ENCODE measurements at places on chromosomes 11 and 22.

- DNase-seq = peak; percentile 84
Measured at GRCh38 chr22:50282361-50283155, 12.4 kb upstream of the MAPK11 start.

GRCh38 chr11:109130910-109131309 lies 291.1 kb upstream of the C11orf87 start:
- no peak for DNase-seq

GRCh38 chr11:772429-773390 lies 4.6 kb downstream of the GATD1 start:
- DNase-seq = no peak

DNA sequence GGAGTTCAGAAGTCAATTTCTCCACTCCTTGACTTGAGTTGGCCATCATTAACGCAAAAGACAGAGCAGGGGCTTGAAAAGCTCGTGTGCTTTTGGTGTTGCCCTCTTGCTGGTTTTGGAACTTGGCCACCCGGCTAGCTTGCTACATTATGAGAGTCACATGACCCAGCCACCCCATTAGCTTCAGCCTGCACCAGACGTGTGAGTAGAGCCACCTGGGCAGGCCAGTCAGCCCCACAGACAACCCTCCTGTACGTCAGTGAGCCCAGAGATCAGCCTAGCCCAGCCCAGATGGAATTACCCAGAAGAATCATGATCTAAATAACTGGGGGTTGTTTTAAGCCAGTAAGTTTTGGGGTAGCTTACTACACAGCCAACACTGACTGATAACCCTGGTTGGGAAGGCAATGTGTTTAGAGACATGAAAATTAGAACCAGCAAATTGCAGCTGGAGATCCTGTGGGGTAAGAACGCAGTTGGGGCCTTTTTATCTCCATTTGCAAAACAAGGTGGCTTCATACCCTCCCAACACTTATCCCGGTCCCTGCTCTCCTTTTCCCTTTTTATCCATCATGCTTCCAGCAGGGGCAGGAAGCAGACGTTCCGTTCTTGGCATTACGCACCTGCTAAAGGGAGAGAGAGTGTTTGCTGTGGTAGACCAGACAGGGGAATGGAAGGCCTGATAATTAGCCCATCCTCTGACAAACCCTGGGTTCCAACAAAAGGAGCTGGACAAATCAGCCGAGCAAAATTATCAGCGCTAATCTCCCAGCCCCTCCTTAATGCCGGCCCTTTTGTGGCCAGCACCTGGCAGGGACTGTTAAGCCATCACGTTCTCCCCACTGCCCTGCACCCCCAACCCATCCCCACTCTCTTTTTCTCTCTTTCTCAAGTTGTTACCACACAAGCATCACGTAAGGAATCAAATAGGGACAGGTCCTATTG lies 548.7 kb upstream of the CADM1 start:
- DNase-seq = no peak

DNA sequence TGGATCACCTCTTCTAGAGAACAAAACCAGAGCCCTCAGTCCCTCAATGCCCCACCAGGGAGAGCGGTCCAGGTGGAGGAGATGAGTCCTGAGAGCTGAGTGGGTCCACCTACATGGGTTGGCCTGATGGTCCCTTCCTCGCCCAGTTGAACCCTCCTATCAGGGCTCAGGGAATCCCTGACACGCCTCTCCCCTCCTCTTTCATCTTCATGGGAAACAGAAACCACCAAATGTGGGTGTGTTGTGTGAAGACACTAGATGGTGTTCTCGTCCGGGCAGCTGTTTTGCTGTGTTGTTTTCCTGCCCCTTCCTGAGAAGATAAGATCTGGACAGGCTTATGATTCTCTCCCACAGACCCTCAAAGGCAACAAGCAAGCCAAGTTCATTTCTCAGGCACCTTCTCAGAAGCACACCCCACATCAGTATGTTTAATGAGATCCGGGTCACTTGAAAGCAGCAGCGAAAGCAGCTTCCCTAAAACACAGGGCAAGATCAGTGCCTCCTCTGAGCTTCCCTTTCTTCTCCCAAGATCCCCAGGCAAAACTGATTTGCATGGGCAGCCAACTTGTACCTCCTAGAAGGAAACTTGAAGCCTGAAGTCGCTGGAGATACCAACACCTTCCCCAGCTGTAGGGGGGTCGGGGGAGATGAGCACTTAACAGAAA lies 35.3 kb upstream of the POU2AF1 start:
- DNase-seq = no peak

DNA sequence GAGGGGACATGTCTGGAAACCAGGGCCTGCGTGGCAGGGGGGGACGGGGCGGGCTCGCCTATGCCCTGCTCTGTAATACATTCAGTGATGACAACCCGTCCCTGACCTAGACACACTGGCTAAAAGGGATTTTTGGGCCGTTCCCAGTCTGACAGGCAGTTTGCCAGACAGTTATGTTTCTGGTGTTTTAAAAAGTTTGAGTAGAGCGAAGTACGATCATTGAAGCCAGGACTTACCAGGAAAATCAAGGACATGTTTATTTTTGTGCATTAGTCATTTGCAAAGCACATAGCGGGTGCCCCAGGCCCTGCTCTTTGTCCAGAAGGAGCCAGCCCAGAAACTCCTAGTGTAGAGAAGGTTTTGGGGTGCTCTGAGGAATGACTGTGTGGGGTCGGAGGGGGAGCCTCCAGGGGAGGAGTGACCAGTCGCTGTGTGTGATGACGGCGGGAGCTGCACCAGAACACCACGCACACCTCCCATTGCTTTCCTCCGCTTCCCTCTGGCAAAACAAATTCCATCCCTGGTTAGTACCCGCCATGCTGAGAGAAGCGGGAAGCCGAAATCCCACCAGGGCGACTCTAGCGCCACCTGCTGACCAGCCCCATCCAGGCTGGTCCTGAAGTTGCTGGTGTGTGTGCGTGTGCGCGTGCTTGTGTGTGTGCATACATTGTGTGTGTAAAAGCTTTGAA lies 50.8 kb downstream of the FBLN1 start:
- peak; percentile 90 for DNase-seq

DNA sequence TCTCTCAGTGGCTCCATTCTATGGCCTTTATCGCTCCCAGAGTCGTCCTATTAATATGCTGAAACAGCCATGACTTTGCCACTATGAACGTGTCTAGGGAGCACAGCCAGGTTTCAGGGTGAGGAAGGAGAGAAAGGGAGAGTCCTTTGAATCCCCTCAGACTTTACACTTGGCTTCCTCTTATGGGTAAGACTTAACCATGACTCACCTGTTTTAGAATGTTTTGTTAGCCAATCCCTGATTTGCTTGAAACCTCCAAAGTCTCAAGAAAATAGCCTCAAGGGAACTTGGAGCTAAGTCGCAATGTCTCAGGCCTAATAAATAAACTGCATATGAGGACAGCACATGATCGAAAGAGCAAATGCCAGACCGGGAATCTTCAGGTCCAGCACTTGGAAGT lies 131.2 kb upstream of the RCN1 start:
- peak; percentile 63 for DNase-seq

- no peak for DNase-seq
Measured at GRCh38 chr11:119248750-119249670, 42.9 kb downstream of the CBL start.

- DNase-seq = no peak
Measured at GRCh38 chr11:72069200-72069599, 11.1 kb downstream of the NUMA1 start.

- DNase-seq = no peak
Measured at GRCh38 chr11:95655536-95655935, 134.0 kb downstream of the FAM76B start.

DNA sequence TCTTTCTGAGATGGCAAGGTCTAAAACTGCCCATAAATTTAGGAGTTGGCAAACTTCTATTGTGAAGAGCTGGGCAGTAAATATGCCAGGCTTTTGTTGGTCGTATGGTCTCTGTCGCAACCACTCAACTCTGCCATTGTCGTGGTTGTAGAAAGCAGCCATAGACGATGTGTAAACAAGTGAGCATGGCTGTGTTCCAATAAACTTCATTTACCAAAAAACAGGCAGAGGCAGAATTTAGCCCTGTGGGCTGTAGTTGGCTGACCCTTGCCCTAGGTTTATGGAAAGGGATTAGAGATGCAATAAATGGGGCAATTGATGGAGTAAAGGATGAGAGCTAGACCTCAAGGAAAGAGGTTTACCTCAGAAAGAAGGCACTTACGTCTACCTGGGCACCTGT lies 17.6 kb downstream of the YPEL4 start:
- no peak for DNase-seq

DNA sequence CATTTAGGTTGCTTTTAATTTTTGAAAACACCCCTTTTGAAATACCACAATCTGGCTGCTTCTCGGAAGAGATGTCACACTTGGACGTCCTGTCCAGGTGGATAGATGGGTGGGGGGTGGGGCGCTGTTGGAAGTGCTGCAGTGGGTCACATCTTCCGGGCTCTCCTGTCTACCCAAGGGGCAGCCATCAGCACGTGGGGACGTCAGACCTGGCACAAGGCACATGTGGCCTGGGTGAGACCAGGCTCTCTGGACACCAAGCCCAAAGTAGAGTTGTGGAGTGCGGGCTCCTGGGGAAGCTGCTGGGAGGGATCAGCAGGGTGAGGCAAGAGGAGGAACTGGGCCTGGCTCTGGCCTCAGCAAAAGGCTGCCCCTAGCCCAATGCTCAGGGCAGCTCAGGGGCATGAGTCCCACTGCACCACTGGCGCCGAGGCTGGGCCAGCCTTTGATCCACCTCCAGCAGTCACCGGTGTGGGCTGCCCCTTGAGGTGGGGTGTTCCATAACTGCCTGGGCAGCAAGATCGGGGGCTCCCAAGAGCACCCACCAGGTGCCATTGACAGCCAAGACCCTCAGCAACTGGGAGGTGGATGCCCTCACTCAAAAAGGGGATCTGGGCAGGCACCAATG lies 68.6 kb upstream of the CCND1 start:
- DNase-seq = no peak

- DNase-seq = no peak
Measured at GRCh38 chr22:30212996-30213441, 33.5 kb downstream of the LIF start.

- DNase-seq = no peak
Measured at GRCh38 chr11:45901626-45902025, 5.4 kb downstream of the FREY1 start.

DNA sequence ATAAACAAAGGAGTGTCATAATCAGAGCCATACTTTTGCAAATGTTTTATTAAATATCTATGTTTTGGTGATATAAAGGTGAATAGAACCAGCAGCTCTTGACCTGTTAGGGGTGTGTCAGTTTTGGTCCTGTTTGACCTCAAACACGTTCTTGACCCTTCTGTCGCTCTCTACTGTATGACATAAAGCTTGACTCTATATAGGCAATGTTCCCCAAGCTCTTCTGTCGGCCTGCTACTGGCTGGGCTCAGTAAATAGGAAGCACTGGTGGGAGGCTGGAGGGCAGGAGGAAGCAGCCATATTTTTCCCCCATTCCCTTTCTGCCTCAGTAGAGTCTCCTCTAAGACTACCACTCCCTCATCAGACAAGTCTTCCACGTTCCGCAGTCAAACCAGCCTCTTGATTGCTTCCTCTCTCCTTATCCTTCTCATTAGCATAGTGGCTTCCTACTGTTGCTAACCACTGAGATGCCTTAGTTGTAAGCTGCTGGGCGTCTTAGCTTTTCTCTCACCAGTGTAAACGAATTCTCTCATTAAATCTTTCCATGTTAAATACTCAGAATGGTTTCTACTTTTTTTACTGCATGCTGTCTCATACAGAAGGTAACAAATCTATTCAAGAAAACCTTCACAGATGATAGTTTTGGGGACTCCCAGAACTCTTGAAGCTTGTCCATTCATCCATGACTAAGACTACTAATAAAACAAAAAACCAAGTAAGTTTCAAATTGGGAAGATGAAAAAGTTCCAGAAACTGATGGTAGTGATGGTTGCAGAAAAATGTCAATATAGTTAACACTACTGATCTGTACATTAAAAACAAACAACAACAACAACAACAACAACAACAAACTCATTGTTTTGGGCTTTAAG lies 3.3 kb downstream of the NPAT start:
- no peak for DNase-seq

DNA sequence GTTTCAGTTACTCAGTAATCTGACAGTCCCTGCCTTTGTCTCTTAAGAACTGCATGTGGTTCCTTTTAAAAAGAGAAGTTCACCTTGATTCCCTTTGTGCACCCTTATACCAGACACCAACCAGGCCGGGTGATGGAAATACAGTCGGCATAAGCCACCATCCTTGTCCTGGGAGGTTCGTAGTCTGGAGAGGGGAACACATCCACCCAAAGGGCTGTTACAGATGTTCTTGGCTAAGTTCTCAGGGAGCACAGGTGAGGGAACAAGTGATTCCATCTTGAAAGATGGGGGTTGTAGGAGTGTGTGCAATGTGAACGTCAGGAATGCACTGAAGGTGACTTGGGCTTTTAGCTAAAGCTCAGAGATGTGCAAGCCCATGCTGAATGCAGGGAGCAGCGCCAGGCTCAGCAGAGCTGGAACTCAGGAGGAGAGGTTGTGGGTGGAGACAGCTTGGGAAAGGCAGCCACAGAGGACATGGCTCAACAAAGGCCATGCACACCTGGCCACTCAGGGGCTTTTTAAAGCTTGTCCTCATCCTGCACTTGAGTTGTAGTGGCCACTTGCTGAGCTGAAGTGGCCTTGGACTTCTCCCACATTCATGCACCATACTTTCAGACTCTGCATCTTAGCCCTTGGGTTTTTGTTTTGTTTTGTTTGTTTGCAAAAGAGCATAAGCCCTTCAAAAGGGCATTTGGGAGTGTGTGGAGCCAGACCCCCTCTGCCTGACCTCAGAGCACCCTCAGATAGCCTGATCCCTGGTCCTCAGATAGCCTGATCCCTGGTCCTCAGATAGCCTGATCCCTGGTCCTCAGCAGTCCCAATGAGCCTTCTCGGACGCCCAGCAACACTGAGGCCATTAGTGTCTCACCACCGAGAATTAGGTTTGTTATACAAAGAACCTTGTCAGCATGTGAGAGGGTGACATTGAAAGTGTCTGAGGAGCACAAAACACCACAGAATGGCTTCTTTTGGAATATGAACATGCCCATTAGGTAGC lies 12.7 kb upstream of the TMA7B start:
- DNase-seq = no peak

DNA sequence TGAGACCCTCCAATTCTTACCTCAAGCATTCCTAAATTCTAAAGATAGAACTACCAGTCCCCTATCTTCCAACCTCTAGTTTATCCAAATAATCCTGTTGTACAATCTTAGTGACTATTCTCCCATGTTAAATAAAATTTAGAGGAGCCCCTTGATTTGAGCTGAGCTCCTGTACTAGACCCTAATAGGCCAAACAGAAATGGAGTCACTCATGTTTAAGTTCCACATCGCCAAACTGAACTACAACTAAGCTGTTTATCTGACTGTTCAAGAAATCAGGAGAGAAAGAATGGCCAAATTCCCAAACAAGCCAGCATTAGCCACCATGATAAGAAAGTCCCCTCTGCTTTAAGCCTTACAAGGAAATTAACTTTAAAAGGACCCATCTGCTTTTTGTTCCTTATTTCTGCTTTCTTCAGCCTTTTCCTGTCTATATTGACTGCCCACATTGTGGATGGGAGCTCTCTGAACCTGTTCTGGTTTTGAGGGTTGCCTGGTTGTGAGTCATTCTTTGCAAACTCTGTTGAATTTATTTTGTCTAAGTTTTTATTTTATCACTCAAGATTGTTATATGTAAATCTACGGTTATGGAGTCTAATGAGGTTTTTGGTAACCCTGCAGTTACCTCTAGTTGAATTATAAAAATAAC lies 90.4 kb downstream of the TTC28 start:
- DNase-seq = no peak
